ENCODE measurements at places on chromosomes 1 and 21.

- DNase-seq: no peak
These were observed 10.8 kb downstream of the ARHGEF16 start for GRCh38 chr1:3465091-3465934.

- no peak for DNase-seq
These were observed 478.5 kb upstream of the DEPDC1 start for GRCh38 chr1:68975212-68975933.

DNA sequence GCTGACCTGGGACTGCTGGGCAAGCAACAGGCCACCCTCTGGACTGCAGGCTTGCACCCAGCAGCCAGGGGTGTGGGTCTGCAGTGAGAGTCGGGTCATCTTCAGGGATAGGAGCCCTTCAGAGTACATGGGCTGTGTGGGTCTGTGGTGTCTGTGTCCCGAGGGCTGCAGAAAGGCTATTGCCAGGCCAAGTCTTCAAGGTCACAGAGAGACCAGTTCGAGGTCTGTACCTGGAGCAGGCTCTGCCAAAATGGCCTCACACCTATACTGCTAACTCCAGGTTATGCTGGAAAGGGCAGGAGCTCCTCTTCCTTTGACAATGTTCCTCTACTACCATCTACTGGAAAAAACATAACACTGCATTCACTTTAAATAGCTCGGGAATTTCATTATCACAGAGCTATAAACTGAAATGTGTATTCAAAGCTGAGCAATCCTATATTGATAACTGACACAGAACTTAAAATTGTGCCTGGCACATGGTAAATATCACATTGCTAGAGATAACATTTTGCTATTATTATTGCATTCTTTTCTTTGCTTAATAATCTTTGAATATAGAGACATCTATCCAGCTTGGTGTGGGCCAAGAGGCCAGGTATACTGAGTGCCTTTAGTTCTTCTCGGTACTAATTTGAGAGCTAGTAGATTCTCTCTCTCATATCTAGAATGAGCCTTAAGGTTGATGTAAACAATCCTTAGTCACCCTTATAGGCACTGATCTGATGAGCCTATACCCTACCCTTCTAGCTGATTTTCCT, 6.9 kb upstream of the DNAH14 start:
- no peak for DNase-seq

DNA sequence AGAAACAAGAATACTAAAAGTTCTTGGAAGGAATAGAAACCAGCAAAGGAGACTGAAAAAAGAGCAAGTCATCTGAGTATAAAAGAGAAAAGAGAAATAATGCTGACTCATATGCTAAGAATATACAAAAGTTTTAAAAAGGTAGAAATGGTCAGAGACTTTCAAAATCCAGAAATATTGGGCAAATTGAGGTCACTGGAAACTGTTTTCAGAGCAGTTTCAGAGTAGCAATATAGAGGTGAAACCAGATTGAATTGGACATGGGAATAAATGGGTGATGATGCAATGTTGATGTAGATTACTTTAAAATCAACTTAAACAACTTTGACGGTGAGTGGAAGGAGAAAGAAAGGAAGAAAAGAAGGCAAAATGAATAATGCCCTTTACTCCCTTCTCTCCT, 1.8 kb upstream of the RPS6KC1 start:
- no peak for DNase-seq

DNA sequence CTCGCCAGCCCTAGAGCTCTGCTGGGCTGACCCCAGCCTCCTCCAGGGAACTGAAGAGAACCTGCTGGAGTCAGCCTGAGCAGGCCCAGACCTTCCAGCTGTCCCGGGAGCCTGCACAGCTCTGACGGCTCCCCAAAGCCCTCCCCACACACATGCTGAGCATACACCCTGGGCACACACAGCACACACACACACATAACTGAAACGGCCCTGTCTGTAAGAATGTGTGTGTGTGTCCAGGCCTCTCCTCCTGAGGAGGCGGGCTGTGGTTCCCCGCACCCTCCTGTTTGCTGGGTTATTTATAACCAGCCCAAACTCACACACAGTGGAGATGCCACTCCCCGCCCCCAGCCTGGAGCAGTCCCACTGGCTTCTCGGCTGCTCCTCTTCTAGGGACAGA, 20.2 kb downstream of the SDC3 start:
- DNase-seq: no peak

DNA sequence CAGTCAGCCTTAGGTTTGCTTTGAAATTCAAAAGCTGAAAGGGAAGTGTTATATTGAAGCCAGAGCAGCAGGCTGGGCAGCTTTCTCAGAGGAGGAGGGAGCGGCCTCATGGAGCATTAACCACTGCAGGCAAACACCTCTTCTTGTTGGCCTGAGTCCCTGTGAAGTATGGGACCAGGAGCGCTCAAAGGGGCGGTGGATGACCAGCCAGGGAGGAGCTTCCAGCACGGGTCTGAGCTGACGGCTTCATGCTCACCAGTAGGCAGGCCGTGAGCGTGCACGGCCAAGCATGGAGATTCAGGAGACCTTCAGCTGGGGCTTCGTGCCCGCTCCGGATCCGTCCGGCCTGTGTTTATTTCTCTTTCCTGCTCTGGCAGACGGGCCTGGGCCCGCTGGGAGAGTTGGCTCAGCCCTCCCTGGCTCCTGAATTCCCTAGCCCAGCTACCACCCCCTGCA, 245.2 kb downstream of the TRABD2B start:
- DNase-seq: no peak

DNA sequence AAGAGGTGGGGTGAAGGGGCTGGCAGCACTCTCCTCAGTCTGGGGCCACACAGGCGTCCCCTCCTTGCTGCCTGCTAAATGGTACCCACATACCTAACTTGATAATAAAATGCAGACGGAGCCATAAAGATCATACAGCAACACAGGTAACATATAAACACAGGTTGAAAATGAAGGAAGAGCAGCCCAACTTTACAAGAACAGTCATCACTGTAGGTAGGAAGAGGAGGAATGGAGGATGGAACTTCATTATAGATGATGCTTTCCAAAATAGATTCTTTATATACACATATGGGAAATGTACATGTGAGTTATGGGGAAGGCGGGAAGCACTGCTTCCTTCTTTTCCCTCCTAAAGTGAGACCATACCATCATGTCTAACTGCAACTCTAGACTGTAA, 13.4 kb downstream of the C2CD2 start:
- no peak for DNase-seq

DNA sequence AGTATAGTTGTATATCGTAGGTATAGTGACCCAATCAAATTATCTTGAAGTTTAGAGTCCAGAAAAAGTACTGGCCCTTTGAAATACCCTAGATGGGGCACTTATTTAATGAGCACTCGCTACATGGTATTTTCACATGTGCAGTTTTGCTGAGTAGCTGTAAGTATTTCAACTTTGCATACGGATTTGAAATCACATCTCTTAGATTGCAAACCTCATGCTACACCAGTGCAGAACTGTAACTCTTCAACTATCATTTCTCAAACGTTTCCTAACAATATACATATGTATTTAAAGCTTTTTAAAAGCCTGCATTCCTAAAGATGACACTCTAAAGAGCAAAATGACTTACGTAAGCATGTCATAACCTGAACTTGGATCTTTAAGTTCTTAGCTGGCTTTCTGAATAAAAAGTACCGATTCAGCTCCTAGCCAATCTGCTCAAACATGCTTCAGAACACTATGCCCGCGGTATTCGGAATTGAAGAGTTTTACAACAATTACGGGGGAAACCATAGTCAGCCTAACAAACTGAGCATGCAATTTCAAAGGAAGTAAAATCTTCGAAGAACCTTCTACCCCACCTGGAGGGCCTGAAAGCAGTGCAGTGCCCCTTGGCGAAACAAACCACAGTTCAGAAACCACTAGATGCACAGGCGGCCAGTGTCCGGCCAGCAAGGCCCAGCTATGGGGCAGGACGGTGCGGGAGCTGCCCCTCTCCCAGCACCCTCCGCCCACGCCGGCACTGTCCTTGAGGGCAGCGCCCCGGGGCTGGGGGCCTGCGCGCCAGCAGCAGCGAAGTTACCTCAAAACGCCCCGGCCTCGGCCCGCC, 863 bp downstream of the FH start:
- no peak for DNase-seq

- DNase-seq: no peak
These were observed 50.9 kb downstream of the ACTL8 start for GRCh38 chr1:17805869-17806684.

GRCh38 chr1:209642816-209643215, 9.4 kb downstream of the LAMB3 start:
- DNase-seq: no peak

- peak; percentile 16 for DNase-seq
These were observed at the start of gene NCF2 for GRCh38 chr1:183590244-183591191. NCF2 (minus strand) TSS chr1:183590459; CDS start chr1:183590329, 130 bp downstream.

DNA sequence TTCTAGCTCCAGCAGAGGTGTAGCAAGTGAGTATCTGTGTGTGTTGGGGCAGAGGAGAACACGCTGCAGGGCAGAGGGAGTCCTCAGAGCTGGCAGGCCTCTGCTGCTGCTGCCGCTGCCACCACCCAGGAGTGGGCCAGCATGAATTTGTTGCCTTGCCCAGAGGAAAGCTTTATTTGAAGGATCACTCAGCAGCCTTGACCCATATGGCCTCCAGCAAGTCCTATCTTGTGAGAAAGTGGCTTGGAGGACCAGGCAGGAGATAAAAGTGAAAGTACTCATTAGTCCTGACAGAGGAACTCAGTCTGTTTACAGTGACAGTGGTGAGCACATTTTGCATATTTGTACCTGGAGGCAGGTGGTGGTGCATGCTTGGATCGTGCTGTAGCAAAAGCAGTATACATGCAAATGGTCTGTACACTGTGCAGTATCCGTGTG, 3.1 kb downstream of the TRAF5 start:
- DNase-seq: no peak

All from T-cell (primary cell).